ENCODE measurements at places on chromosomes 7 and 10.

GRCh38 chr10:124737708-124738107 lies 6.5 kb downstream of the FAM53B start:
- no peak for DNase-seq

- DNase-seq = no peak
These were observed 311.4 kb downstream of the ADARB2 start for GRCh38 chr10:1425879-1426278.

- no peak for DNase-seq
These were observed 448.8 kb downstream of the GRM8 start for GRCh38 chr7:126803990-126804389.

- DNase-seq = no peak
These were observed 84.9 kb upstream of the RHOBTB1 start for GRCh38 chr10:61028861-61029361.

DNA sequence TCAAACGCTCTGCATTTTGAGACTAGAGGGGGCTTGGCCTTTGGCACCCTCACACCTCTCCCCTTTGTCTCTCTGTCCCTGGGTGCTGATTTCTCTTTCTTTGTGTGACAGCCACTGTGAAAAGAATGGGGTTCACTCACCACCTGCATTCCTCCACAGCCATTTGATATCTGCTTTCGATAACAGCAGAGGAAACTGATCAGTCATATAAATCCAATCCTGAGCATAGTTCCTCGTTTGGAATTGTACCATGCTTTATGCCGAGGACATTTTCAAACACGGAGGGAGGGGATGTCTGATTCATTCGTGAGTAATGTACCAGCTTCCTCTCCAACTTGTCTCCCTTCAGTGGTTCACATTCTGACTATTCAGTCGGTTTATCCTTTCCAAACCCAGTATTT lies 15.8 kb downstream of the MET start:
- peak; percentile 88 for DNase-seq

GRCh38 chr10:2460812-2461211 lies 606.5 kb upstream of the PFKP start:
- DNase-seq = no peak

GRCh38 chr10:109940553-109940952 lies 17.2 kb upstream of the XPNPEP1 start:
- DNase-seq = no peak

DNA sequence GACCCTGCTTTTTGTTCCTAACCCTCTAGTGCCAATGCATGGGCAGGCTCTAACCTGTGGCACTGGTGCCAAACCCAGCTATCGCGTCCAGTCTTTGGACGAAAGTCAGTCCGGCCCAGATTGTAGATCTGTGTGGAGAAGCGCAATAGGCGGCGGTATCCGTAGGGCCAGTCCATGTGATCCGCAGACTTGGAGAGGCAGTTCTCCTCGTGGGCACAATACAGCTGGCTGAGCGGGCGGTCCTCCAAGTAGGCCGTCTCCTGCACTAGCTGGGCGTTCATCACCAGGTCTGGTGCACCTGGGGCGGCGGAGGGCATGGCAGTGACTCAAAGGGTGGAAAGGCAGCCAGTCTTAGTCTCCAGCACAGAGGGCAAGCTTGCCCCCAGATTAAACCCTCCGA lies 14.5 kb downstream of the LOXL4 start:
- no peak for DNase-seq

GRCh38 chr7:157565201-157565626 lies 228.4 kb downstream of the DNAJB6 start:
- no peak for DNase-seq

GRCh38 chr7:11297126-11297625 lies 323.5 kb downstream of the PHF14 start:
- no peak for DNase-seq

GRCh38 chr10:108560488-108560887 lies 1362.8 kb downstream of the XPNPEP1 start:
- DNase-seq = no peak

DNA sequence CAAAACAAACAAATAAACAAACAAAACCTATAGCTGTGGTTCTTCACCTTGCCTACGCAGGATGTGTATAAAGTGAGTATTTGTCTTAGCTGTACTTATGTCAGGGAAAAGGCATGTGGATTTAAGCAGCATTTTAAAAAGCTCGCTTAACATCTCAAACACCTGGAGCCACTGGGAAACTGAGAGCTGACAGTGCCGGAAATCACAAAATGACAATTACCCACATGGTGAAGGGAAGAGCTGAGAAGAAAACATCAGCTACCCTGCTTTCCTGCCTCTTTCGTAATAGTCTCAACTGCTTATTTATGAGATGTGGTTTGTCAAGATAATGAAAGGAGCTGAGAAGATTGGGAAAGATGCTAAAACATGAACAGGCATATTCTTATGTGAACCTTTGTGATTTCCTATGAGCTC lies 31.1 kb upstream of the MSMB start:
- DNase-seq = peak; percentile 19

DNA sequence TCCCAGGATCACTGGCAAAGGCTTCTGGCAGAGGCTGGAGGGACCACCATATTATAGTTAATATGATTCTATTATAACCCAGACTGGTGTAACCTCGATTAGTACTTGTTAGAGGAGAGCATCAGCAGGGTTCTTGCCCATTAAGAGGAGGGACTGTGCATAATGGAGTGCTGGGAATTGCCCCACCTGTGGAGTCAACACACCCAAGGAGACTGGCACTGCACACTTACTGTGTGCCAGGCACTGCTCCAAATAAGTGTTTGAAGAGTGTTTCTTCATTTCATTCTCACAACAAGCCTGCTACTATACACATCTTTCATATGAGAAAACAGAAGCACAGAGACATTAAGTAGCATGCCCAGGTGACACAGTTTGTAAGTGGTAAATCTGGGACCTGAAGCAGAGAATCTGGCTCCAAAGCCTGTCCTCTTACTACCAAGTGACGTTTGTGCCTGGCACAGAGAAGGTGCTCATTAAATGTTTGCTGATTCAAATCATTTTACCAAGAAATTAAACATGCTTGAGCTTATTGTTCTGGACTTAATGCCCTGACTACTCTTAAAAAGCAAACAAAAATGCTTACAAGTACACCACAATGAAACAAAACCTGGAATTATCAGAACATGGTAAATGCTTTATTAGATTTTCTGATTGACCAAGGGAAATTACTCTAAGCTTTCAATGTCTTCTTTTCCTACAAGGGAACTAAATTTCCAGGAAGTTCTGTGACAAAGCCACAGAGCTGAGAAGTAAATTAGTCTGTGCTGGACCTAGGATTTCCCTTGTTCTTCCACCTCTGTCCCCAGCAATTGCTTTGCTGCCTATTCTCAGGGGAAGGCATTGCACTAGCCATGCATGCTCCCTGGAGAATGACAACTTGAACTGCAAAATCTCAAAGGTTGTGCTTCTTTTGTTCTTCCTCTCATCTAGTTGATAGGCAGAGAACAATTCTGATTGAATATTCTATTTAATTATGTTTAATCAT lies 809 bp downstream of the SLC13A1 start:
- no peak for DNase-seq

- DNase-seq = no peak
These were observed 73.4 kb upstream of the CTBP2 start for GRCh38 chr10:125233726-125234125.

DNA sequence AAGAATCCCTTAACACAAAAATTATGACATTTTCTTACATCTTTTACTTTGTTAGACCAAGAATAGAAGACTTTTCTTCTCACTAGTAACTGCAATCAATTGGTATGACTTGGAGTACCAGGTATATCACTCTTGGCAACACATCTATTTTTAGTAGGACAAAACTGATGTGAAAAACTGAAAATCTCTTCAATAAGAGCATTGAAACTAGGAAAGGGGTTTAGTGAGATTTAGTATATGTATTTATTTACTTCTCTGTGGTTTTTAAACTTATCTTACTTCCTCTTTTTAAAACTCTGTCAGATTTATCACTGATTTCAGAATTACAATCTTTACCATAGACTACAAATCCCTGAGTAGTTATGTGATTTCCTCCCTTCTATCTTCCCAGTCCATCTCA lies 366.2 kb downstream of the PCDH15 start:
- DNase-seq = no peak

GRCh38 chr7:90843472-90843871 lies 247.4 kb downstream of the CDK14 start:
- DNase-seq = no peak

GRCh38 chr10:71840177-71840957 lies 10.7 kb downstream of the PSAP start:
- DNase-seq = peak; percentile 77

DNA sequence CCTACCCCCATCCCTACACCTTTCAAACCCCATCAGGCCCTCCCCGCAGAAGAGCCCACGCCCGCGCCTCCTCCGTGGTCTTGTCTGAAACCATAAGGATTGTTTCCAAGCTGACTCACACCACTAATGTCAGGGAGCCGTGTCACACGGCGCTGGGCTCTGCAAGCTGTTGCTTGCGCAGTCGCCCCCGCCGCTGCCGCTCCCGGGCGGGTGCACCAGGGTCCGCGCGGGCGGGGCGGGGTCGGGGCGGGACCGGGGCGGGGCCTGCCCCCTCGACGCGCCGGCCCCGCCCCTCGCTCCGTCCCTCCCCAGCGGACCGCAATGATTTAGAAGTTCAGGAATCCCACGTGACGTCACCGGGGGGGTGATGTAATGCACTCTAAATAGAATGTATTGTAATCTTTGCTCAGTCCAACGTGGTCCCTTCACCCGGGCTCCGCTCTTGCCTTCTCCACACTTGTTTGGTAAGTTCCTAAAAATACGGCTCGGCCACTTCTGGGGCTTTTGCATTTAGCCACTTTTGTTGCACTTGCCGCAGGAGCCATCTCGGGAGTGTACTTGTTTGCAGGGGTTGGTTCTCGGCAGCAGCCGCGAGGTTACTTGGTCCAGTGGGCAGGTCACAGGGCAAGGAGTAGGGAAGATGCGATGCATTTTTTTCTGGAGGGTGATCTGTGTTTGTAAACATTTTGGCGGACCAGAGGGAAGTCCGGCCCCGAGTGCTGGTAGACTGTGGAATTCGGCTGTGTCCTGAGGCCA lies 3.2 kb upstream of the CREB5 start:
- peak; percentile 98 for DNase-seq
